ENCODE measurements at places on chromosomes 6 and 20.
A peak's percentile ranks its signal among the peaks of the same experiment; 100 is the strongest.

DNA sequence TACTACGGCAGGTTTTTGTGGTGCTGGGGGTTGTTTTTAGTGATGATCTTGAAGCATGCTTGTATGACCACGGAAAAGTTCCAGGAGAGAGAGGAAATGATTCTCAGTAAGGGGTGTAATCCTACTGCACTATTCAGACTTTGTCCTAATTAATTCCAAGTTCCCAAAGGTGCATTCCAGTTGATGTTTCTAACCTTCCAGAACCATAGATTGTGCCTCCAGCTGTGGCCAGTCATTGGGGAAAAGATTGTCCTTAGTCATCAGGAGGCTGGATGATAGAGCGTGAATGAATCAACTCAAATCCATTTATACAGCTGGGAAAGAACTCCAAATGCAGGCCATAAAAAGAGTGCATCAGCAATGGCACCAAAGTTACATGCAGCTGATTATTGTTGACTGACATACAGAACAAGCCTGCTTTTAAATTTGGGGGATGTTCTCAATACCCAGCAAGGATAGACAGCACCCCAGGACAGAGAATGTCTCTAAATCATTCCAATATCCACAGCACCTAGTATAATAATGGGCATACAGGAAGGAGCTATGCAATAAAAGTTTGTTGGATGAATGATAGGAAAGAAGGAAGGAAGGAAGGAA is 27.8 kb upstream of the PKHD1 start:
- DNase-seq = no peak

DNA sequence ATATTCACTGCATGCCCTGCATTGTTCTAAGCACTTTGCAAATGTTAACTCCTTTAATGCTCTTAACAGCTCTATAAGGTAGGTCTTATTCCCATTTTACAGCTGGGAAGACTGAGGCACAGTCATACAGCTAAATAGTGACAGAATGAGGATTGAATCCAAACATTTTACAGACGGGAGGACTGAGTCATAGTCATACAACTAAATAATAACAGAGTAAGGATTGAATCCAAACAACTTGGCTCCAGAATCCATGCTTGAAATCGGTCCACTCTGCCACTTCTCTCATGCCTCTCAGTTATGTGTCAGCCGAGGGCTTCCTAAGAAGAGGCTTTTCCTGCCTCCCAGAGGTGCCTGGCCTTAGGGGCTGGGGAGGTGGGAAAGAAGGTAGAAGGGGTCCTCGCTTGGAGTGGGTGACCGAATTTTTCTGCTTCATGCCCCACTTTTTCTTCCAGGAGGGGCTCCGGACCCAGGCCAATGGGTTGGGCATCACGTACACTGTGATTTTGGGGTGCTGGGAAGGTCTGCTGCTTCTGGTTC is 137.4 kb upstream of the RNF24 start:
- DNase-seq = no peak

- DNase-seq = no peak
These were observed 51.3 kb downstream of the ZNF831 start for GRCh38 chr20:59214606-59215547.

GRCh38 chr20:49821870-49822331 is 9.3 kb downstream of the SLC9A8 start:
- no peak for DNase-seq

DNA sequence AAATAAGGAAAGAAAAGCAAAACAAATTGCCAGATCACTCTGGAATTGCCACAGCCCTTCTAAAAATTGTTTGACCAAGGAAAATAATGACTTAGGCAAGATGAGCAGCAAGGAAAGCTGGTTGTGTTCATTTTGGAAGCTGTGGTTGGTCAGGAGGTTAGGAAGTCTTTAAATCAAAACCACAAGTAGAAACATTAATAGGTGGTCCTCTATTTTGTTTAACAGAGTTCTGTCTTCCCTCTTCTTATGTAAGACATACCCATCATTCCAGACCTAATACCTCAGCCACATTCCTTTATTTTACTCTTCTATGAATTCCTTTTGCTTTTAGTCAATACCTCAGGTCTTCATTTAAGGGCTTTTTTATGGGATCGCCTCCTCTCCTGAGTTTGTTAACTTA is 422.2 kb upstream of the PLCB4 start:
- DNase-seq = no peak

GRCh38 chr6:37257320-37257633 is 295 bp upstream of the TBC1D22B start:
- DNase-seq = no peak

- no peak for DNase-seq
These were observed 261.2 kb downstream of the PHACTR1 start for GRCh38 chr6:12977806-12978205.

GRCh38 chr20:5222919-5223634 is 93.7 kb downstream of the PROKR2 start:
- DNase-seq = peak; percentile 67

DNA sequence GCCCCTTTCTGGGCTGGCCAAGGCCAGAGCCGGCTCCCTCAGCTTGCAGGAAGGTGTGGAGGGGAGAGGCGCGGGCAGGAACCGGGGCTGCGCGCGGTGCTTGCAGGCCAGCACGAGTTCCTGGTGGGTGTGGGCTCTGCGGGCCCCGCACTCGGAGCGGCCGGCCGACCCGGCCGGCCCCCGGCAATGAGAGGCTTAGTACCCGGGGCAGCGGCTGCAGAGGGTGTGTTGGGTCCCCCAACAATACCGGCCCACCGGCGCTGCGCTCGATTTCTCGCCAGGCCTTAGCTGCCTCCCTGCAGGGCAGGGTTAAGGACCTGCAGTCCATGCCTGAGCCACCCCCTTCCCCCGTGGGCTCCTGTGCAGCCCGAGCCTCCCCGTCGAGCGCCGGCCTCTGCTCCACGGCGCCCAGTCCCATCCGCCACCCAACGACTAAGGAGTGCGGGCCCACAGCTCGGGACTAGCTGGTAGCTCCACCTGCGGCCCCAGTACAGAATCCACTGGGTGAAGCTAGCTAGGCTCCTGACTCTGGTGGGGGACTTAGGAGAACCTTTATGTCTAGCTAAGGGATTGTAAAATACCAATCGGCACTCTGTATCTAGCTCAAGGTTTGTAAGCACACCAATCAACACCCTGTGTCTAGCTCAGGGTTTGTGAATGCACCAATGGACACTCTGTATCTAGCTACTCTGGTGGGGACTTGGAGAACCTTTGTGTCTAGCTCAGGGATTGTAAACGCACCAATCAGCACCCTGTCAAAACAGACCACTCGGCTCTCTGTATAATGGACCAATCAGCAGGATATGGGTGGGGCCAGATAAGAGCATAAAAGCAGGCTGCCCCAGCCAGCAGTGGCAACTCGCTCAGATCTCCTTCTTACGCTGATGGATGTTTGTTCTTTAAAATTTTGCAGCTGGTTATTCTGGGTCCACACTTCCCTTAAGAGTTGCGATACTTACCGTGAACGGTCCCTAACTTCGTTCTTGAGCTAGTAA is 167.4 kb upstream of the RREB1 start:
- DNase-seq = no peak

All from H7 (cell line).